ENCODE measurements at places on chromosomes 2 and 18.

DNA sequence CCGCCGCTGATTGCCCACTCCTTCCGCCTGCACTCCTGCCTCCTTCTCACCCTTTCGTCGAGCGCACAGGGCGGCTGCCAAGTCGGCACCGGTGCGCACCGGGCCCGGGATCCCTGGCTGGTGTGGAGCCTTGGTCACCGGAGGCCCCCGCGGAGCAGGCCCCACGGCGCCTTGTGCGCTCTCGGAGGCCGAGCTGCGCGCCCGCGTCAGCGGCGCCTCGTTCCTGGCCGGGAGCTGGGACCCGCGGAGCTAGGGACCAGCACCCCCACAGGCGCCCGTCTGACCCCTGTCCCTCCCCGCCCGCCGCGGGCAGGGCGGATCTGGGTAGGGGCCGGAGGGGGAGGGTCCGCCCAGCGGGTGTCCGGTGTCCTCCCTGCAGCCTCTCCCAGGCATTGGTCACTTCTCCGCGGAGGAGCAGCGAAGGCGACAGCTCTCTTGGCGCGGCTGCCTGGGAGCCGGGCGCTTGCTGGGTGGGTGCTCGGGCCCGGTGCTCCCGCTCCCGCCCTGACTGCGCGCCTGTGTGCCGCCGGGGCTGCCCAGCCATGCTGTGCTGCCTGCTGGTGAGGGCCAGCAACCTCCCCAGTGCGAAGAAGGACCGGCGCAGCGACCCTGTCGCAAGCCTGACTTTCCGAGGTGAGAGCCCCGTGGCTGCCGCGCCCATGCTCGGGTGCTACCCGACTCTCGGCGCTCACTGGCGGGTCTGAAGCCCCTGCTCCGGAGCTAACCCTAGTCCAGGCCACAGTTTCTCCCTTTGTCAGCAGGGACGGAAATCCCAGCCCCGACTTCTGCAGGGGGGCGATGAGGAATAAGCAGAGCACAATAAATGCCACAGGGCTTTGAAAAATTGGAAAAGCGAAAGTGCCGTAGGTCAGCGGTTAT lies 13.2 kb downstream of the DYSF start:
- DNase-seq = peak; percentile 56

GRCh38 chr2:37507051-37507410 lies 162.6 kb downstream of the QPCT start:
- no peak for DNase-seq

GRCh38 chr2:232776435-232776834 lies at the start of gene KCNJ13:
Gene KCNJ13 (minus strand): TSS chr2:232776565. CDS start chr2:232771362, 5,203 bp downstream.
- DNase-seq = peak; percentile 5

DNA sequence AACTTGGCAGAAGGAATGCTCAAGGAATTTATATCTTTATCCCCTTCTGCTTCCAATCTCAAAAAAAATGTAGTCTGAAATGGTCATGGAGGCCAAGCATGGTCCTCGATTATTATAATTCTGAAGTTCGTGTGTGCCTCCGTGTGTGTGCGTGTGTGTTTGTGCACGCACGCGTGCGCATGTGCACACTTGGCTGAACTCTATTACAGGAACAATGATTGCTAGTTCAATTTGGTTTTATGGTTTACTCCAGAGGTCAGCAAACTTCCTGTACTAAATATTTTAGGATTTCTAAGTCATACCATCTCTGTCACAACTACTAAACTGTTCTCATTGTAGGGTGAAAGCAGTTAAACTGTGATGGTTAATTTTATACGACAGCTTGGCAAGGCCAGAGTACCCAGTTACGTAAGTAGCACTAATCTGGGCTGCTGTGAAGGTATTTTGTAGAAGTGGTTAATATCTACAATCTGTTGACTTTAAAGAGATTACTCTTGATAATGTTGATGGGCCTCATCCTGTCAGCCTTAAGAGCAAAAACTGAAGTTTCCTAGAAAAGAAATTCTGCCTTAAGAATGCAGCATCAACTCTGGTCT lies 5.8 kb upstream of the MARCHF7 start:
- DNase-seq = no peak

- DNase-seq = peak; percentile 11
Measured at GRCh38 chr2:50401772-50402653, 629.9 kb downstream of the NRXN1 start.

GRCh38 chr2:31675485-31675901 lies 94.8 kb upstream of the SRD5A2 start:
- DNase-seq = no peak

GRCh38 chr2:196617430-196617829 lies 22.1 kb upstream of the CCDC150 start:
- no peak for DNase-seq

- no peak for DNase-seq
Measured at GRCh38 chr18:34401775-34402174, 177.1 kb upstream of the NOL4 start.

DNA sequence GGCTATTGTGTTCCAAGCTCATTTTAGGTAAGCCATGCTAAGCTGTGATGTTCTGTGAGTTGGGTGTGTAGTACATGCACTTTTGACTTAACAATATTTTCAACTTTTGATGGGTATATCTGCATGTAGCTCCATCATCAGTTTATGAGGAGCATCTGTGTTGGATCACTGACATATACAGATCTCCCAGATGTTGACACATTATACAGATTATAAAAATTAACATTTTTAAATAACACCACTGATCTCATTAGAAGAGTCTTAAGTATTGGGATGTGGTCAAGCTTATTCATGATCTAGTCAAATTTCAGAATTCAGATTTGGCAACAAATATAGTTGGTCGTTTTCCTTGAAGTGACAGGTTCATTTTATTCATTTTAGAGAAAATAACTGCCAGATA lies 51.7 kb downstream of the CAB39 start:
- no peak for DNase-seq

DNA sequence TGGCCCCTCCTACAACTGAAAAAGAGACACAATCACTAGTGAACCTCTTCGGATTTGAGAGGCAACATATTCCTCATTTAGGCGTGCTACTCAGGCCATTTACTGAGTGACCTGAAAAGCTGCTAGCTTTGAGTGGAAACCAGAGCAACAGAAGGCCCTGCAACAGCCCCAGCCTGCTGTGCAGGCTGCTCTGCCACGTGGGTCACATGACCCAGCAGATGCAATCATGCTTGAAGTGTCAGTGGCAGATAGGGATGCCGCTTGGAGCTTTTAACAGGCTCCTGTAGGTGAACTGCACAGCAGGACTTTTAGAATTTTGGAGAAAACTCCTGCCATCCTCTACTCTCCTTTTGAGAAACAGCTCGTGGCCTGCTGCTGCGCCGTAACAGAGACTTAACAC lies 578.6 kb upstream of the RAB6C start:
- no peak for DNase-seq
